ENCODE measurements at places on chromosomes 6 and 20.
A peak's percentile ranks its signal among the peaks of the same experiment; 100 is the strongest.

- peak; percentile 11 for ATAC-seq
Measured at GRCh38 chr6:169782966-169783365, 31.5 kb downstream of the ERMARD start.

DNA sequence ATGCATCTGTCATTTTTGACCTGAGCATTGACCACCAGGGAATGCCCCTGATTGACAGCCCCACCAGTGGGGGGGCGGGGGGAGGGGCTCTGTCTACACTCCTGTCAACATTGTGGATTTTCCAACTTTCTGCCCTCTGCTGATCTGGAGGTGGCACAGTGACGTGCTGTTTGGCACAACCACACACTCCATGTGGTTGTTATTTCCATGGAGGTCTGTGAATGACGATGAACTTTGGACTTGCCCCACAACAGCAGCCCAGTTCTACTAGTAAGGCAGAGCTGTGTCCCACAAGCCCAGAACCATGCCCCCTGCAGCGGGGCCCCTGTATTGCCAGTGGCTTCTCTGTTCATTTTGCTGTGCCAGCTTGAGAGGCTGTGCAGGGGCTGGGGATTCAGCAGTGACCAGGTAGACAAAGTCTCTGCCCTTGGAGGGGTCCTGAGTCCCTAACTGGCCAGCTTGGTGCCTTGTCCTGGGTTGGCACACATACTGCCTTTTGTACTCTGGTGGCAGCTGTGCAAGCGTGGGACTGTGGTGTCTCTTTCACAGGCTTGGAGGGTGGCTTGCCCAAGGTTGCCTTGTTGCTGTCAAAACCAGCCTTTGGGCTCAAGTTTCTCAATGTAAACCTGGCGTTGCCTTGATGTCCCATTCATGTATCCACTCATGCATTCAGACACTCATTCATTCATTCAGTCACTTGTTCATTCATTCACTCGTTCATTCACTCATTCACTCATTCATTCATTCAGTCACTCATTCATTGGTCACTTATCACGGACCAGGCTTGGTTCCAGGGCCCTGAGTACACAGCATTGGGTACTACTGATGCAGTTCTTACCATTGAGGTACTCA is 108.5 kb downstream of the SYCP2 start:
- no peak for ATAC-seq

DNA sequence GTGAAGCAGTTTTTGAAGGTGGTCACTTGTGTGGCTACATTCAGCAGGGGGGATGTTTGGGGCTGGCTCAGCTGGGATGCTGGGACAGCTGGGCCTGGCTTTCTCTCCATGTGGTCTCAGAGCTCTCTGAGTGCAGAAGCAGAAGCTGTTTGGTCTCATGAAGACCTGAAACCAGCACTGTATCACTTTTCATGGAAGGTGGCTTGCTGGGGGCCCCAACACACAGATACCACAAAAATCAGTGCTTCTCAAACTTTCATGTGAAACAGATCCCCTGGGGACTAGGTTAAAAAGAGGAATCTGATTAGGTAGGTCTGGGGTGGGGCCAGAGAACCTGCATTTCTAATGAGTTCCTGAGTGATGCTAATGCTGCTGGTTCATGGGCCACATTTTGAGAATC is 347.3 kb downstream of the DHX35 start:
- no peak for ATAC-seq

DNA sequence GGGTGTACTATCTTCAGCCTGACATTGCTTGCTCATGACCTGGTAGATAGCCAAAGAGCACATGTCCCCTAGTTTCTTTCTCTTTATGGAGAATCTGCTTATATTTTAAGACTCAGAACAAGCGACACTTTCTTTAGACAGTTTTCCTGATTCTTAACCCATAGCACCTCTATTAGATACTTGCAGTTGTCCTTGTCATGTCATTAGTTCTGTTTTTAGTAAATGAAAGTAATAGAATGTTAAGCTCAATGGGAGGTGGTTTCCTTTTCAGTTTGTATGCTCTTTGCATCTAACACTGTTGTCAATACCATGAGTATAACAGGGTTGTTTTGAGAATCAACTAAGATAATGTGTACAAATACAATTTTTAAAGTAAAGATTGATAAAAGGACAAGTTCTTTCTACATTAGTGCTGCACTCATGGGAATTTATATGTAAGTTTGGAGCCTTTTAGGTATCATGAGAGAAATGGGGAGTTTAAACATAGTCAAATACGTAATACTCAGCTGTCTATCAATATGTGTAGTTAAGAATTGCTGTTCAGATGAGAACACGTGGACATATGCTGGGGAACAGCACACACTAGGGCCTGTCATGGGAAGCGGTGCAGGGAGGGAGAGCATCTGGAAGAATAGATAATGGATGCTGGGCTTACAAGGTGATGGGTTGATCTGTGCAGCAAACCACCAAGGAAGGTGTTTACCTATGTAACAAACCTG is 124.3 kb downstream of the GRM1 start:
- ATAC-seq = no peak

DNA sequence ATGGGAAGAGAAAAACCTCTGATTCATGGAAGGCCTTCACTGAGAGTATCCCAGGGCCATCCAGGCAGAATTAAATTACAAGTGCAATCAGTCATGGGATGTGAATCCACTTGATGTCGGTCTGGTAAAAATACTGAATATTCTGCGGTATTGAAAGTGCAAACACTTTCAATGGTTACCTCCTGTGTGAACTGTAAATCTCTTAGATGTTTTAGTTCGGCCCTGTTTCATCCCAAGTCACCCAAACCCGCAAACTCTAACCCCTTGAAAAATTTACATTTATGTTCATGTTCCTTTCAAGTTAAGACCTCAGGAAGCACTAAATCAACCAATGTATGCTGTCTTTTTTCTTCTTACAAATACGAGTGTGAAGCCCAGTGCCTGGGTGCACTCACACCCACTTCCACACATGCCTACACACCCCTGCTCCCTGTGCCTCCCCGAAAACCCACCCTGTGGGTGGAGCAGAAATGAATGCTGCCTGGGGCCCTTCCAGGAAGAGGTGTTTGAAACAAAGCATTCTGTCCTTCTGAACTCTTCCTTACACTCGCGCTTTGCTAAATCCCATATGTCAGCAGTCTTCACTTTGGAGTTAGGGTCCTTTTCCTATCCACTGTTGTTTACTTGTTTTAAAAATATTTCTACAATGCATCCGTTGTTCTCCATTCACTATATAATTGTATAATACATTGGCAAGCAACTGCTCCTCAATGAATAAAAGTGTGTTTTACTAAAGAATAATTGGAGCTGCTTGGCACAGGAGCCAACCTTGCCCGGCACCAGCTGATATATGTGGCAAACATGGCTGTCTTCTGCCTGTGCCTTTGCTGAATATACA is 62.7 kb downstream of the FYN start:
- ATAC-seq = no peak

DNA sequence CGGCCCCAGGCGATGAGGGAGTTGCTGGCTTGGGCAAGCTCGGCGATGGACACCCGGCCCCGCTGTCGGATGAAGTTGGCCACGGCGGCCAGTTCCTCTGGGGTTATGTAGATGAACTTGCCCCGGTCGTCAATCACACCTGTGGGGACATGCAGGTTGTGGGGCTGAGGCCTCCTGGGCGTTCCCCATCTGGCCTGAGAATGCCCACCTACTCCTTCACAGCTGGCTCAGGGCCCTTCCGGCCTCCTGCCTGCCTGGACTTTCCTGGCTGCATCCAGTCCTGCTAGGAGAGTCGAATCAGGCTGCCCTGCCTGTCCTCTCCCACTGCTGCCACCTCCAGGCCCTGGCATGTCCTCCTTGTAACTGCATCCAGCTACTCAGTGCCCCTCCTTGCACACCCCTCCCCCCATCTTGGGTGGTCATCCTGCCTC is 13.8 kb downstream of the DDRGK1 start:
- no peak for ATAC-seq

DNA sequence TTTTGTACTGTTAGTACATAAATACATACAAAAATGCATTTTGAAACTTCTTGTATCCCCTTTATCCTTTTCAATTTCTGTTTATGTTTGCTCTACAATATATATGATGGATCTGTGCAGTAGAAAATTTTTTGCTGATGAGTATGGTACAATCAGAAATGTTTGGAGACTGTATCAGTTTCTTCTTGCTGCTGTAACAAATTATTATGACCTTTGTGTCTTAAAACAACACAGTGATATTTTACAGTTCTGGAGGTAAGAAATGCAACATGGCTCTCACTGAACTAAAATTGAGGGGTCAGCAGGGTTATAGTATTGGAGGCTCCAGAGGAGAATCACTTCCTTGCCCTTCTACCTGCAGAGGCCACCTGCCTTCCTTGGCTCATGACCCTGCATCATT is 184.4 kb downstream of the EYA2 start:
- ATAC-seq = no peak

GRCh38 chr6:99177736-99178135 is 171.7 kb downstream of the FAXC start:
- ATAC-seq = no peak

- ATAC-seq = no peak
Measured at GRCh38 chr6:3744211-3744900, 7.2 kb downstream of the PXDC1 start.

- ATAC-seq = no peak
Measured at GRCh38 chr20:42361402-42361970, 743.3 kb upstream of the CHD6 start.

- no peak for ATAC-seq
Measured at GRCh38 chr6:68226460-68226859, 408.6 kb upstream of the ADGRB3 start.

DNA sequence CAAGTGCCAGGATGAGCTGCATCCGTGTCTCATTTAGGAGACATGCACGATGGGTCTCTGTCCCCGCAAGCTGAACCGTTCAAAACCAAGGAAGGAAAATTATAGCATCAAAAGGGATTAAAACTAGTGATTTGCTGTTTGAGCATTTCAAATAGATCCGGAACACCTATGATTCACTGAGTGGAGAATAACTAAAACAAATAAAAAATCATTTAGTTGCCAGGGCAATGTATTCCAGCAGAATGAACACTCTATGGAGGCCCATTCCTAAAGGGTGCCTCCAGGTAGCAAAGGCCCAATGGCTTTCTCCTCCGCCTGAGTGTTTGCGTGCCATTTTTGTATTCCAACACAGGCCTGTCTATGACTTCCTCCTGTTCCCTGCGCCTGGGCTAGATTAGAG is 354.8 kb downstream of the ZFAND3 start:
- ATAC-seq = no peak

DNA sequence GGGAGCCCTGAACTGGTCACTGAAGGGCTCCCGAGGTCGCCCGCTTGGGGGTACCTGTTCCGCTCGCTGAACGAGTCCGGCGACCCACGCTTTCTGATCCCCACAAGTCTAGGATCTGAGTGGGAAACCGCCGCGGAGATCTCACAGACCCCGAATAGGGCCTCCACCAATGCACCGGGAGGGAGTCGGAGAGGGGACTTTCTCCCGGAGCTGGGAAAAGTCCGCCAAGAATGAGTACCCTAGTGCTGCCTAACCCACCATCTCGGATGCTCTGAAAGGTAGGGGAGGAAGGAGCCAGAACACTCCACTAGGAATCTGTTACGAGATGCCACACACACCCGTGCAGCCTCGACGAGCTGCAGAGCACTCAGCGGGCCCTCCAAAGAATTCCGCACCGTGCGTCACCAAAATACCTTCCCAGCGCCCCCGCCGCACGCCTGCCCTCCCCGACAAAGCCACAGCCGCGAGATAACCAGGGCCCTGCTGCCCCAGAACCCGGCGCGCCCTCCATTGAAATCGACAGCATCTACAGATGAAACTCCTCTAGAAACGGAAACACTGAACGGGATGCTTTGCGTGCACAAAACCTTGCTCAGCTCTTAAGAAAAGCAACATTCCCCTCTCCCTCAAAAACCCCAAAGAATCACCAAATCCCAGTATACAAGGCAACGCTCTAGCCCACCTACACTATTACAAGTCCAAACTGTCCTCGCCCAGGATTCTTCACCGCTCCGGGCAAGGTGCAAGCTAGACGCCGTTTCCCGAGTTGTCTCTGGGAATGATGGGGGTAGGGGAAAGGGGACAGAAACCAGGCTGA is 686 bp downstream of the COL12A1 start:
- no peak for ATAC-seq
